Fibroblast of lung (primary cell): ENCODE measurements at places on chromosomes 7 and 10.

DNA sequence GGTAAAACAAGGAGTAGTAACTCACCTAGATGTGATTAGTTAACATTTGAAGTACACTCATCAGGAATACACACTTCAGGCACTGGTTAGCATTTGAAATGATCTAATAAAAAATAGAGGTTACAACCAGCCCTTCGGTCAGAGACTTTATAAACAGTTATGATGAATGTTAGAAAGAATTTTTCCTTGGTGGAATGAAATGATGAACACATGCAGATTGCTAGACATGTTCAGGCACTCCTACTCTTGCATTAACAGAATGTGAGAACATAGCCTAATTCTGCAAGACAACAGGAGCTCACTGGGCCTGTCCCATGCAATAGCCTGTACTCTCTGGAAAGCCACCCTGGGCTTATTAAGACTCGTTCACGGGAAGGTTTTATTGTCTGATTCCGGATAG is 47.3 kb upstream of the TECTB start:
- DNase-seq: no peak

GRCh38 chr7:3459111-3459510 is 158.1 kb downstream of the SDK1 start:
- DNase-seq: peak; percentile 21

DNA sequence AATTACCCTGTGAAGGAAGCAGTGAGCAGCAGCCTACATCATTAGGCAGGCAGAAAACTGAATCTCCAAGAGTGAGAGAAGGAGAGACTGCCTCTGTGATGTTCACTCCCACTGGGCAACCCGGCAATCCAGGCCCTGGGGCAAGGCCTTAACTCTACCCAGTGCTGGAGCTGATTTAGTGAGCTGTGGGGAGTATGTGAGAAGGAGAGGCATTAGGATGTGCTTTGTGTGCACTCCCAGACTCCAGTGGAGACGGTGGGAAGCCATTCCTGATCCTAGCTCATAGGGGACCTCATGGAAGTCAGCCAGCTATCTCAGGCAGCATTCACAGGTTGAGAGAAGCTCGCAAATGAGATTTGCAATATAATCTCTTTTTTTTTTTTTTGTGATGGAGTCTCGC is 41.1 kb upstream of the CDK13 start:
- no peak for DNase-seq

DNA sequence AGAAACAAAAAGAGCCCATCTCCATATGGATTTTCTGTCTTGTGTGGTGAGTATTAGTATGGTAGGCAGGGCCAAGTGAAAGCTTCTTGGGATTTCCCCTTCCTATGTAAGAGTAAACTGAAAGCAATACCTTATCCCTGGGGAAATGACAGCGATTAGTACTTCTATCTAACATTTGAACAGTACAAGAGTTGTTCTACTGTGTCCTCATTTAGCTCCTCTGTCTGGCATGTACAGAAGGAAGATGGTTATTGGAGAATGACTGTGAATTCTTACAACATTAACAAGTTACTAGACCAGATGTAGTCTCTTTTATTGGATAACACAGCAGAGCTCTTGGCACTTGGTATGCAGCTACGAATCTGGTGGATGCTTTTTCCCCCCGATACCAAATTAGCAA is 17.9 kb upstream of the TRIL start:
- no peak for DNase-seq

GRCh38 chr7:38858259-38858884 is 50.6 kb downstream of the VPS41 start:
- DNase-seq: peak; percentile 54
